ENCODE measurements at places on chromosomes 1 and 21.

GRCh38 chr1:205927676-205928075 lies 15.6 kb downstream of the SLC26A9 start:
- DNase-seq: no peak

DNA sequence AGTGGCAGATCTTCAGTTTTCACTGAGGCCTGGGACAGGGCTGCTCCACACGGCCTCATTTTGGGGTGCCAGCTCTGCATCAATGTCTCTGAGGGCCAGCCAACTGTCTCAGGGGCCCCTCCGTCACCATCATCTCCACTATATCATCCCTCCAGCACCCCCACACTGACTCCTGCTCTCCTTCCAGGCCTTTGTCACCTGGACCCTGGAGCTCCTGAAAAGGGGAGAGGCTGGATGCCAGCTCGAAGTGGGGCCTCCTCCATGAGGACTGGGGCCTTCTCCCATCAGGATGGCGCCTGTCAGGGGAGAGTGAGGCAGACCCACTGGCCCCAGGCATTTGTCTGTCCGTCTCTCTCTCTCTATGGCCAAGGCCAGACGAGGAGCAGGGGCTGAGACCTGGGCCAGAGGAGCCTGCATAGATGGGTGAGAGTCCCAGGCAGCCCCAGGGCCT lies 44.7 kb upstream of the LRP8 start:
- DNase-seq: no peak

DNA sequence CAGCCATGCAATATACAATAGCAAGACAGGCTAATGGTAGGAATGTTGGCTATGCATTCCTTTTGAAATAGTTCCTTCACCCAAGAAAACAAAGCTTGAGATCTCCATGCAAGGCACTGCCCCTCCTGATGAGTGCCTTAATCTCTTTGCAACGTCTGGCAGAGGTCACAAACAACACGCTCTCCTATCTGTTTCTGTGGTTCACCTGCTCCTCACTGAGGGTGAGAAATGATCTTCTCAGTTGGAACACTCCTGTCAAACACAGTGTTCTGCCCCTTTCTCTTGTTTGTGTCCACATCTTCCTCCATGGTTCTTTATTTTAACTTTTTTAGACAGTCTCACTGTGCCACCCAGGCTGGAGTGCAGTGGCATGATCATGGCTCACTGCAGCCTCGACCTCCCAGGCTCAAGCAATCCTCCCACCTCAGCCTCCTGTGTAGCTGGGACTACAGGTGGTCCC lies 21.2 kb upstream of the XPR1 start:
- no peak for DNase-seq

GRCh38 chr1:101440485-101440884 lies 203.7 kb downstream of the S1PR1 start:
- no peak for DNase-seq

DNA sequence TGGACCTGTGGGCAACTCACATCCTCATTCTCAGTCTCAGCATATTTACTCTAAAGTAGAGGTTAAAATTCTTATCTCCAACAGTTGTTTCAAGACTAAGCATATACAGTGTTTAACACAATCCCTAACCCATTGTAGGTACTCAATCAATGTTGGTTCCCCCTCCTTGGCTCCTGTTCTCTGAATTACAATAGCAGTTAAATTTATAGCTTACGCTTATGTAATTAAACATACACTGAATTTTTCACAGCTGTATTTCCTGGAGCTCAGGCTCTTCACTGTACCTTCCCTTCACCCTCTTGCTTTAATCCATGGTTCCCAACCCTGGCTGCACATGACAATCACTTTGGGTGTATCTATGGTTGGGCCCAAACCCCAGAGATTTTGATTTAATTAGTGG lies 89.4 kb downstream of the LPAR3 start:
- DNase-seq: no peak

DNA sequence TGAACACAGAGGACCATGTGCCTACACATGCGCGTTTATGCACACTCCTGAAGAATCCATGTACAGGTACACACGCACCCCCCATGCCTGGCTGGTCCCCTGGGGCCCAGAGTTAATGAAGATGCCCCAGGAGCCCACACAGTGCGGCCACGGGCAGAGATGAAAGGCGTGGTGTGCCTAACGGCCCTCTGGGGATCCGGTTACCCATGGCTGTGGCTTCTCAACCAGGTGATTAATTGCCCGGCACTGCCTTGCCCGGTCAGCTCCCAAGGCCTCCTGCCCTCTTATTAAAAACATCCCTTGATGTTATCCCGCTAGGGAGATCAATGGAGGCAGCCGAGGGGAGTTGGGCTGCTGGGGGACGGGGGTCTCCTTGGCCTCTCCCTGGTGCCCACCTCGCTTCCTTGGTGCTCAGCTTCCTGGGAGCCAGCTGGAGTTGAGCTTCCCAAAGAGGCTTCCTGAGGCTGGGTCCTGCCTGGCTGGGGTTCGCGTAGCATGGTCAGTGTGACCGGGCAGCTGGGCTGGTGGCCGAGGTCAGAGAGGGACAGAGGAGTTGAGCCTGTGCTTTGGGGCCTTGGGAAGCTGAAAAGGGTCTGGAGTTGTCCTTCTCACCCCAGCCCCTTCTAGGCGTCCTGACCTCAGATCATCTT lies 75.0 kb upstream of the WNT4 start:
- no peak for DNase-seq

Measured in MG63 (cell line).